Retina (tissue), 1 donor: ENCODE measurements at places on chromosomes 1 and 21.

GRCh38 chr1:228358039-228358763 is 48.4 kb downstream of the TRIM11 start:
- DNase-seq, result no peak

- no peak for DNase-seq
Measured at GRCh38 chr1:202249846-202250245, 56.2 kb downstream of the LGR6 start.

DNA sequence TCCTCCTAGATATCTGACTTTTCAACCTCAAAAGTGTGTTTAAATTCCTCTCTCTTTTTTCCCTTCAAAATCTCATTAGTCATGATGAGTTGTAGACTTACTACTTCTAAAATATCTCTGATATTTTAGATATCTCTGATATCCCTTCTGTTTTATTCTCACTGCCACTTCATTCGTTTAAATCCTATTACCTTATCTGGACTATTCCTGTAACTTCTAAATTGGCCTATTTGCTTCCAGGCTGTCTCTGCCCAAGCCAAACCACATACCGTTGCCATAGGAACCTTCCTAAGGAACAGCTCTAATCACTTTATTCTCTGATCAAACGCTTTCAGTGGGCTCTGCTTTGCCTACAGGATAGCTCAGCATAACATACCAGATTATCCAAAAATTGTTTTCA is 333.1 kb upstream of the CHRM3 start:
- no peak for DNase-seq

DNA sequence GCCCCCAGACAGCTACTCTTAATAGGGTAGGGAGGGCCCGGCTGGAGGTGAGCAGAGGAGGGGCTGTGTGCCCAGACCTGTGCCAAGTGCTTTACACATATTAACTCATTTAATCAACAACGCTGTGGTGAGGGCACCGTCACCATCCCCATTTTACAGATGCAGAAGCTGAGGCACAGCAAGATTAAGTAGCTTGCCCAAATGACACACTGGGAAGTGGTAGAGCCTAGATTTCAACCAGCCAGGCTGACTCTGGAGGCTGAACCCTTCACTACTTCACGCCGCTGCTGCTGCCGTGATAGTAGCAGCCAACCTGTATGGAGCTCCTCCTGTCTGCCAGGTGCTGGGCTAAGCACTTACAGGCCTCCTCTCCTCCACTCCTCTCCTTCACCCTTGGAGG is 127.2 kb downstream of the PTPRU start:
- no peak for DNase-seq

DNA sequence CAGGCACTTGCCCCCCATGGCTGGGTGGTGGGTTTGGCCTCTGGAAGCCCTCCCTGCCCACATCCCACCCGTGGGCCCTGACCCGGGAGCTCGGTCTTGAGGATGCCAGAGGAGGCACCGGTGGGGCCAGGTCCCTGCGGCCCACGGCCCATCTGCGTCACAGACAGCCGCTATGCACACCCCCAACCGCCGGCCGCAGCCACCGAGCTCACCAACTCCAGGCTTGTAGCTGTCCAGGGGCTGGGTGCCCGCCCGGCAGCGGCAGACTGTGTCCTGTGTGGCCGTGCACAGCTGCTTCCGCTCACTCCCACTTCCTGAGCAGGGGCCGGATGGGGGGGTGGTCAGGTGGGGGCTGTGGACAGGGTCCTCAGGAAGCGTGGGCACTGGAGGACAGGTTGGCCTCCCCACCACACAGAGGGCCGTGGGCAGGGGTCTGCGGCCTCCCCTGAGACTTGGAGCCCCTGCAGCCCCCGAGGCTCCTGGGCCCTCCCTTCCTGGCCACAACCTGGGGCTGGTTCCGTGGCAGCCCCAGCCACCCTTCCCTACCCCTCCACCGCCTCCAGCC is 1.1 kb downstream of the TNFRSF4 start:
- no peak for DNase-seq

DNA sequence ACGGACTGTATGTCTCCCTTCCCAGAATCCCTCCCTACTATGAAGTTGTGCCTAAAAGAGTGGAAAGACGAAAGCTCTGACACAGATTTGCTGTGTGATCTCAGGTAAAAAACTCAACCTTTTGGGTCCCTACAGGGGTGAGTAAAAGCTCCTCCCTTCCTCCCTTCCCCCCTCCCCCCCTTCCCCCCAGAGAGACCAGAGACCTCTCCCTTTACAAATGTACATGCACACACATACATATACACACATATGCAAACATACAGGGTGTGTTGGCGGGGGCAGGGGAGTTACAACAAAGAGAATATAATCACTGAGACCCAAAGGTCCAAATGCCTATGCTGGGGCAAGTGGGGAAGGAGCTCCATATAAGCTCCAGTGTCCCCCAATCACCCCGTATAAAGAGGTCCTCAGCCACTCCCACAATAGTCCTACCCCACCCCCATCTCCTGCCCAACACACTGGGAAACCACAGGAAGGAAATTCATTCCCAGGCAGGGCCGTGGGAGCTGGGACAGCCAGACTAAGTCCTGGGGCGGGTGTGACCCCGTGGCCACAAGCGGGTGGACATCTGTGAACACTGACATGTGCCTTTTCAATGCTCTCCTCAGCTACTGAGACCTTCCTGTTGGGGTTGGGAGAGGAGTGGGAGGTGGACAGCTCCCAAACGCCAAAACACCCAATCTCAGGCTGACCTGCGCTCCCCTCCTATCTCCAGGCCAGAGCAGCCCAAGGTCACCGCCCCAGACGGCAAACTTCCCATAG is 2.0 kb downstream of the MEF2D start:
- peak; percentile 21 for DNase-seq

DNA sequence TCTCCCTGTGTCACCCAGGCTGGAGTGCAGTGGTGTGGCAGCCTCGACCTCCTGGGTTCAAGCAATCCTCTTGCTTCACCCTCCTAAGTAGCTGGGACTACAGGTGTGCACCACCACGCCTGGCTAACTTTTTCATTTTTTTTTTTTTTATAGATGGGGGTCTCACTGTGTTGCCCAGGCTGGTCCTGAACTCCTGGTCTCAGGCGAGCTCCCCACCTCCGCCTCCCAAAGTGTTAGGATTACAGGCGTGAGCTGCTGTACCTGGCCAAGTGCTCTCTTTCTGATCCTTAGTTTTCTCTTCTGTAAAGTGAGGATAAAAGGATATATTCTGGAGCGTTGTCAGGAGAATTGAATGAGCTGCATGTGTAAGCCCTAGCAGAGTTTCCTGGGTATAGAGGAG is 68.7 kb downstream of the GALNT2 start:
- no peak for DNase-seq

DNA sequence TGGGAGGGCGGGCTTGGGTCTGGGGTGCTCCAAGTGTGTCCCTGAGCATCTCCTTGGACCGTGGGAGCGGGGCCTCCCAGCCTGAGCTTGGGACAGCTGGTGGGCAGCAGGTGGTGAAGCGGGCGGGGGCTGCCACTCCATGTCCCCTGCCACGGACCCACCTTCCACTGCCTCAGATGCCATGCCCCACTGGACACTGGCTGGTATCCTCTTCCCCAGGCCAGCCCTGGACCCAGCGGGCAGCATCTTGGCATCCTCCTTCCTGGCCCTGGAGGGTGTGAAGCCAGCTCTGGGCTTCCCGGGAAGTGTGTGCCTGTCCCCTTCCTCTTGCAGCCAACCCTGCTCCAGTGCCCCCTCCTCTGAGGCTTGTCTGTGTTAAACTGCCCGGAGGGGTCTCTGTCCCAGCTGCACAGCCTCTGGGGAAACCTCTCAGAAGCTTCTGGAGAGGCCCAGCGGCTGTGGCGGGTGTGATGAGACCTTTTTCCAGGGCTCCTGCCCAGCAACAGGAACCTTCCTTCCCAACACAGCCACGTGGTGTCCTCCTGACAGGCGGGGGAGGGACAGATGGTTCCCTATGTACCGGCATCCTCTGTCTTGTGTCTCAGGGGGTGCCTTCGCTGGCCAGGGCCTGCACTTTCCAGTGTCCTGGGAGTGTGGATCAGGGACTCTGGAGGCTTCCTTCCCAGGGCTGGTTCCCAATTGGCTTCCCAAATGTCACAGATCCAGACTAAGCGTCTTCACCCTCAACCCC is 81.6 kb upstream of the DISP3 start:
- DNase-seq, result peak; percentile 41

GRCh38 chr1:222090103-222090502 is 348.2 kb upstream of the DUSP10 start:
- no peak for DNase-seq

GRCh38 chr1:5526822-5527551 is 465.2 kb downstream of the NPHP4 start:
- DNase-seq, result no peak

DNA sequence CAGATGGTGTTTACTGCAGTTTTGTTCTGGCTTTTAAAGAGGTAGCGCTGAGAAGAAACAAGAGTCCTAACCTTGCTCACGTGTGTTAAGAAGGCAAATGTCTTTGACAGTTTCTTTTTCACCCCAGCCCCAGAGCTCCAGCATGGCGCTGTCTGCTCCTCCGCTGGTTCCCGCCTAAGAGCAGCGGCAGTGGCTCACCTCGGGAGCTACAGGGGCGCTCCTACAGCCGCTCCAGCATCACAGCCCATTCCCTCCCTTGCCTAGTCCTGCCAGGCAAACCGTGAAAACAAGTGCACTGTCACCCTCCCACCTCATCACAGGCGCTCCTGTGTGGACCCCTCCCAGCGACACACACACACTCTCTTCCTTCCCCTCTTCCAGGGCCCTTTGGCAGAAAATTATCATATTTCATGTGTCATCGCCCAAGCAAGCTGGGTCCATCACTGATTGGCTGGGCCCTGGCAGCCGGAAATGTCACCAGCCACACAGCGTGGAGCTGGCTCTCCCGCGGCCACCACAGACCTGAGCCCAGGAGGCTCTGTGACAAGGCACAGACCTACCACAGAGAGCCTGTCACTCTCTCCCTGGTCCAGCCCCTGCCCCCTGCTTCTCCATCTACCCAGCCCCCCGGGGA is 1.2 kb upstream of the HIVEP3 start:
- DNase-seq, result peak; percentile 87

GRCh38 chr1:224054012-224054411 is 59.9 kb upstream of the FBXO28 start:
- DNase-seq, result no peak

DNA sequence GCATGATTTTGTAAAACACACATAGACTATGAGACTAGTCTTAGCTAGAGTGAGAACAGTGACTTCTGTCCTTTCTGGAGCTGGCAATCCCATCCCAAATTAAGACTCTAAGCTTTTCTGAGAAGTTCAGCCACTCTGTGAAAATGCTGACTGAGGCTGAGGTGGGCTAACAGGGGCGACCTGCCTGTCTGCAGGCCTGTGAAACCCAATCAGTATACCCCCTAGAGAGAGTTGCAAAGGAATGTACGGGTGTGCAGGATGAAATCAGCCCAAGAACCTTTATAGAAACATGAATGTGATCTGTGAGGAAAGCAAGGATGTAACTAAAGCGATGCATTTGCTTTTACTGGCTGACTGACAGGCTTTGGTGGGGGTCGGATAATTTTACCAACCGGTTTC is 16.0 kb upstream of the TBX15 start:
- no peak for DNase-seq

- no peak for DNase-seq
Measured at GRCh38 chr1:201049248-201049831, 25.8 kb upstream of the KIF21B start.

GRCh38 chr1:245277276-245277675 is 122.5 kb downstream of the KIF26B start:
- no peak for DNase-seq

- DNase-seq, result no peak
Measured at GRCh38 chr1:200954434-200954833, 59.7 kb downstream of the INAVA start.

- DNase-seq, result no peak
Measured at GRCh38 chr1:97726386-97726785, 194.4 kb downstream of the DPYD start.

DNA sequence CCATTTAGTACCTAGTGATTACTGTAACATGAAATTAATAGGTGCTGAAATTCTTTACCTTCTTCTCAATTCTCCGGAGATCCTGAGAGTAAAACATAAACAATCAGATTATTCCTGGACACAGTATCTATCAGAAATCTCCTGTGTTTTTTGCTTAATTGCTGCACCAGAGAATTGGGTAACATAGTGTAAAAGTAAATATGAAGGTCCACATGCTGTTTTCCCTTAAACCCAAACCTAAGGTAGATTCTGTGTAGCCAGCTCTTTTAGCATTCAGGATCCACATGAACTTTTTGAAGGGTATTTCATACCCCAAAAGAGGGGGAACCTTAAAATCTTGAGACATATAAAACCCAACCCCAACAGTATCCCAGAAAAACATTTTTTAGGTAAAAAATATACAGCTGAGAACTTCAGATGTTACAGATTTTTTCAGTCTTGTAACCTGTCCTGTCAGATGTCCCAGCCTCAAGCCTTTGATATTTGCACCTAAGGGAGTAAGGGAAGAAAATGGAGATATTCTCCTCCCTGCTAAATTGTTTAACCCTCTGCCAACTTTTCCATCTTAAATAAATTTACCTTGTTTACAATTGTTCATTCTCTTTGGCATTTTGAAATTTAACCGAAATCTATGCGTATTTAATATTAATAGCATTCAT is 11.2 kb downstream of the ODR4 start:
- no peak for DNase-seq

GRCh38 chr21:33396436-33396835 is 6.8 kb upstream of the IFNGR2 start:
- DNase-seq, result no peak

GRCh38 chr1:238401144-238401543 is 510.4 kb upstream of the ZP4 start:
- DNase-seq, result no peak

DNA sequence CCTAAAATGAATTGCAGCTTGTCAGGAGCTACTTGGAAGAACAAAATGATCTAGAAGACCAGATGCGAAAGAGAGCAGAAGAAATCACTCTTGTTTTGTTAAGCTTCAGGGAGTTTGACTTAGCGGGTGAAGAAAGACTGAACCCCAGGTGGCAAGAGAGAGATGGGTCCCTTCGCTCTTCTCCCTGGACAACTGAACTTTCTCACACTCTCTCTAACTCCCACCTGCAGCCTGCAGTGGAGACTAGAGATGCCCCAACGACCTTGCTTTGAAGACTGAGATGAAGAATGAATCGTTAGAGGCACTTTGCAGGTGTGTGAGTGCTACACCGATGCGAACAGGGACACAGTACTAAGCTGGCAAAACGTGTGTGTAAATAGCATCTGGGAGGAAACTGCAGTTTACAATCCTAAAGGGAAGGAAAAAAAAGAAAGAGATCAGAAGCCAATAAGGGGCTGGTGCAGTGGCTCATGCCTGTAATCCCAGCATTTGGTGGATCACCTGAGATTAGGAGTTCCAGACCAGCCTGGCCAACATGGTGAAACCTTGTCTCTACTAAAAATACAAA is 64.5 kb upstream of the LYST start:
- DNase-seq, result no peak

DNA sequence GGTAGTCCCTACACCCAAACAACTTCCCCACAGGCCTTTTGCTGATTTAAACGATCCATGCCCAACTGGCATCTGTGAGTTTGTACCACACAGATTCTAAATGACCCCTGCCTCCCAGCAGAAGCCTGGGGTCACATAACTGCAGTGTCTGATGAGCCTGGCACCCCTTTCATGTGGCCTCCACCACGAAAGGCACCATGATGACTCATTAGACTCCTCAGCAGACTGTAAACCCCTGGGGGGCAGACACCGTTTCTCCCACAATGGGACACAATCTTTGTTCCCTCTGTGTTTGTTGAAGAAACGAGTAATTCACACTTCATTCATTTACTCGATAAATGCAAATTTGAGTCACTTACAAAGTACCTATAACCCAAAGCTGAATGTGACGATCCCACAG is 81.6 kb downstream of the CCDC185 start:
- no peak for DNase-seq

GRCh38 chr1:171137580-171137979 is 46.9 kb downstream of the FMO3 start:
- no peak for DNase-seq
